Stimulated activated CD8-positive, alpha-beta memory T cell treated with anti-CD3 and anti-CD28 coated beads, Interleukin-7, amount 100 ng/mL, for 24 hours (primary cell): ENCODE measurements at places on chromosomes 1 and 21.

GRCh38 chr1:89429062-89429461 is 65.2 kb downstream of the GBP6 start:
- DNase-seq = no peak

DNA sequence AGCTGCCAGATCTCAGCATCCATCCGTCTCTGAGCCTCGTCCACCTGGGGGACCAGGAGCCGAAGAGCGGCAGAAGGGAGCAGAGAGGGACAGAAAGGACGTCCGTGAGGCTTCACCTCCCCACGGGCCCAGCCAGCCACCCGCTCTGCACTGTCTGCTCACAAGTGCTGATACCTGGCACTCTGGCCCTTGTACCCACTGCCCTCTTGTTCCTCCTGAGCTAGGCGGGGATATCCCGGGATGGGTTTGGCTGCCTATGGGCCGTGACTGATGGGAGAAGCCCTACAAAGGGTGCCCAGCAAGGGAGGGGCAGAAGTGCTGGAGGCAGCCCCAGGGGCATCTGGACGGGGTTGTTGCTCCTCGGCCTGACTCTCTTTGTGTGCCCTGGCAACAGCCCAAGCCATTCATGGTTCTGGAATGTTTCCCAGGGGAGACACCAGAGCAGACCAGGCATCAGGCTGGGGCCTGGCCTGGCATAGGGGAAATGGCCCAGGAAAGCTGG is 57.6 kb downstream of the LDLRAD2 start:
- no peak for DNase-seq

DNA sequence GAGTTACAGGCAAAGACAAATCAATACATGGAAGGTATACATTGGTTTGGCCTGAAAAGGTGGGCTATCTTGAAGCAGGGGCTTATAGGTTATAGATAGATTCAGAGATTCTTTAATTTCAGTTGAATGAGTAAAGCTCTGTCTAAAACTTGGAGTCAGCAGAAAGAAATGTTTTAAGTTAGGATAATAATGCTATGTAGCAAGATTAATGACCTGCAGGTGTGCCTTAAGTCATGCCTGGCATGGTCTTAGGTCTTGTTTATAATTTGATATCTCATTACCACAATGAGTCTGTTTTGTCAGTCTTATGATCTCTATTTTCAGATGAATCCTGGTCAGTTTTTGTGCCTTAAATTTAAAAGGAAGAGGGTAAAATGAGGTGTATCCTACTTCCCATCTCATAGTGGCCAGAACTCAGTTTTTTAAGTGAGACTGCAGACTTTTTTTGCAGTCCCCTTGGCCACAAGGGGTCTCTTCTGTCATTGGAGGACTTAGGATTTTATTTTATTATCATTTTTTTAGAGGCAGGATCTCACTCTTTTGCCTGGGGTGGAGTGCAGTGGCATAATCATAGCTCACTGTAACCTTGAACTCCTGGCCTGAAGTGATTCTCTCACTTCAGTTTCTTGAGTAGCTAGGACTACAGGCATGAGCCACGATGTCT is 21.3 kb upstream of the PGBD2 start:
- no peak for DNase-seq

DNA sequence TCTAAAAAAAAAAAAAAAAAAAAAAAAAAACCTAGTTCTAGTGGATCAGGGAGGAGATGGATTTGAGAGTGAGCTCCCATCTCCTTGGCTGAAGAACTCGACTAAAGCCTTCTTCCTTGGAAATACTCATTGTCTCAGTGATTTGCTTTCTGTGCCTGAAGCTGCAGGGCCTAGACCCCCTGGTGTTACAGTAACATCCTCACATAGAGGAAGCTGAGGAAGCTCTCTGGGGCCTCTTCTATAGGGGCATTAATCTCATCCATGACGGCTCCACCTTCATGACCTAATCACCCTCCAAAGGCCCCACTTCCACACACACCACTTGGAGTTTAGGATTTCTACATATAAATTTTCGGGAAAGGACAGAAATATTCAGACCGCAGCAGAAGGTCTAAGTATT is 95.9 kb upstream of the ETS2 start:
- no peak for DNase-seq

- DNase-seq = no peak
Observed at GRCh38 chr21:15421947-15422346, 307.8 kb upstream of the USP25 start.

DNA sequence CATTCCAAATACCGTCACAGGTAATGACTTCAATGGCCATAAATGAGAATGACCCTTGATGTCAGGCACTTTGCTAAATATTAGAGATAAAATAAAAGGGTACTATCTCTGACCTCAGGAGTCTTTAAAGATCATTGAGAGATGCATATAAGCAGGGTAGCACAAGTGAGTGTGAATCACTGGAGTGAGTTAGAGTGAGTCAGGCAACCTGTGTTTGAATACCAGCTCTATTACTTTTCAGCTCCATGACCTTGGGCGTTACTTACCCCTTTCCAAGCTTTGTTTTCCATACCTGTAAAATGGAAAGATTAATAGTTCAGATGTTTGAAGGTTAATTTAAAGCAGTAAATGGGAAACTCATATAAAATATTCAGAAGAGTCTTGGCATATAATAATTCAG is 1058.0 kb upstream of the ADGRL4 start:
- no peak for DNase-seq

DNA sequence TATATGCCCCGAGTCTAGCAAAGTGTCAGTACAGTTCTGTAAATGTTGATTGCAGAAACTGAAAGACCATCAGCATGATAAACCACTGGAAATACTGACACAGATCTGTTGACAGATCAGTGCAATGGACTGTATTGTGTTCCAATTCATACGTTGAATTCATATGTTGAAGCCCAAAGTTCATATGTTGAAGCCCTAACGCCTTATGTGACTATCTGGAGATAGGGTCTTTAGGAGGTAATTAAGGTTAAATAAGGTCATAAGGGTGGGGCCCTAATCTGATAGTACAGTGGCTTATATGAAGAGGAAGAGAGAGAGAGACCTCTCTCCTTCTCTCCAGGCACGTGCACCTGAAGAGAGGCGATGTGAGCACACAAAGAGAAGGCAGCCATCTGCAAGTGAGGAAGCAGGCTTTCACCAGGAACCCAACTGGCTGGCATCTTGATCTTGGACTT is 144.7 kb downstream of the MRPL39 start:
- no peak for DNase-seq

DNA sequence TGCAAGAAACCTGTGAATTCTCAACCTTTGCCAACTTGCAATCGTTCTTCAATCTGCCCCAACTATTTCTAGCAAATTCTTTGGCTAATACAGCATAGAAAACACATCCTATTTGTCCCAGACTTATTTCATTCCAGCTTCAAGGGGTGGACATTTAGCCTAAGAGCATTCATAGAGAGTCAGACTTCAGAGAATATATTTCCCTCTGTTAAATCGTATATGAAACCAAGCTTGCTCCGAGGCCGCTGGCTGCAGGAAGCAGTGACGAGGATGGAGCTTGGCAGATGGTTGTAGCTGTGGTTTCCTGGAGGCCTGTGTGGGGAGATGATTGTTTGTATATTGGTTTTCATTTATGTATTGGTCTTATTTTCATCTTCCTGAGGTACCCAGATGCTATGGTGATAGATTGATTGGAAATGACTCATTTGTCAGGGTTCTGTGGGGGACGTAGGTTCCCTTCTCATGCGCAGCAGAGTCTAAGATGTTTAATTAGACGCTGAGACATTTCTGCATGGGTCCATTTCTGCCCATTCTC is 26.1 kb downstream of the MAN1C1 start:
- DNase-seq = peak; percentile 24

- DNase-seq = no peak
Observed at GRCh38 chr21:19999369-20000272, 998.6 kb upstream of the NCAM2 start.

GRCh38 chr1:16073490-16074119 is at the start of gene FAM131C:
Gene FAM131C (minus strand): TSS chr1:16073651. CDS start chr1:16073442, 209 bp downstream.
- peak; percentile 15 for DNase-seq

DNA sequence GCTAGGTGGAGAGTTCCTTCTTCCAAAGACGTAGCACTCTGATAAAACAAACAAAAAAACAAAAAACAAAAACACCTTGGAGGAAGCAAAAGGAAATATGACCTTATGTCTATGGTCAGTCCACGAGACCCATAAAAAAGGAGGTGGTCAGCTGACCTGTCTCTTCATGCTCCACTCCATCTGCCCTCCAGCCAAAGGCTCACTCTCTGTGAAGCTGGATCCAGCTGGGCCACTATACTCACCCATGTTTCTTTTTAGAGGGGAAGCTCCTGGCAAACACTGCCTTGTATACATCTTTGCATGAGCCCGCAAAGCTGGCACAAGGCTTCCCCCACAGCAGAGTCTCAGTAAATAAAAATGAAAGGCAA is 126.1 kb upstream of the CACHD1 start:
- no peak for DNase-seq
